ENCODE measurements at places on chromosomes 11 and 22.

- DNase-seq: no peak
Observed at GRCh38 chr22:28514321-28514821, 165.3 kb downstream of the TTC28 start.

- no peak for DNase-seq
Observed at GRCh38 chr11:18105086-18105801, 638 bp downstream of the SAAL1 start.

DNA sequence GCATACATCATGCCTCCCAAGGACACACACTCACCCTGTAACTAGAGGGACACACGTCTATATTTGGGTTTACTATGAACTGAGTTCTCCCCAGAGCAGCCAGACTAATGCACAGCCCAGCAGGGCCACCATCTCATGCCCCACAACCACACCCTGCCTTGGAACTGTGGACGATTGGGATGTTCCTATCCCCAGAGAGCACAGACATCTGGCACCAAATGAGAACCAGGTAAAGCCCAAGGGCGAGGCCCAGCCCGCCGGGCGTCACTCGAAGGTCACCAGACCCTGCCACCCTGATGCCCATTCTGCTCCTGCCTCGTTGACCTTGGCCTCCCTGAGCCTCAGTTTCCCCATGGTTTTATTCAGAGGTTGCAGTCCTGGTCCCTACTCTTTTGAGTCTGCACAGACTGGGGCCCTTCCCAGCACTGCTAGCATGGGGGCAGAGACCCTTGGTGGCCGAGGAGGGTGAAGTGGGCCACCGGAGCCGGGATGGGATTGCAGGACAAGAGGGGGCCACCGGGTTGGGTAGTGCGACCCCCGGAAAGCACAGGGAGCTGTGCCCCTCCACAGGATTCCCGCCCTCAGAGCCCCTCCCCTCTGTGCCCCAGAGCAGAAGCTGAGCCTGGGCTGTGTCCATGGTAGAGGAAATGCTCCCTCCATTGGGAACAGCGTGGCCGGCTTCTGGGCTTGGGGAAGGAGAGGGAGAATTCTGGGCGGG is 56.8 kb downstream of the IGLL5 start:
- no peak for DNase-seq

GRCh38 chr11:35260342-35260985 is 121.5 kb downstream of the CD44 start:
- no peak for DNase-seq

GRCh38 chr11:129787532-129788155 is 28.0 kb upstream of the TMEM45B start:
- no peak for DNase-seq

DNA sequence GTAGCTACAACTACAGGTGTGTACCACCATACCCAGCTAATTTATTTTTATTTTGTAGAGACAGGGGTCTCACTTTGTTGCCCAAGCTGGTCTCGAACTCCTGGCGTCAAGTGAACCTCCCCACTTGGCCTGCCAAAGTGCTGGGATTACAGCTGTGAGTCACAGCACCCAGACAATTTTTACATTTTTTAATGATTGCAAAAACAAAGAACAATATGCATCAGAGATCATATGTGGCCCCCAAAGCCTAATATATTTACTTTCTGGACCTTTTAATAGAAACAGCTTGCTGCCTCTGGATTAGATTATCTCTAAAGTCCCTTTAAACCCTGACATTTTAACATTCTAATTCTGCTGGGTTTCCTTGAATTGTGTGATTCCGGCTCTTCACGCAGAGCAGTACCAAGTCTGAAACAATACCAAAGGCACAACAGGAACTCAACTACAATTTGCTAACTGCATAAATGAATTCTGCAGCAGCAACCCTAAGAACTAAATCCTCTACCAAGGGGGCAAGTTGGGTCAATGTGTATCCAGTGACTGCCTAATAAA is 25.0 kb downstream of the RAB30 start:
- no peak for DNase-seq

DNA sequence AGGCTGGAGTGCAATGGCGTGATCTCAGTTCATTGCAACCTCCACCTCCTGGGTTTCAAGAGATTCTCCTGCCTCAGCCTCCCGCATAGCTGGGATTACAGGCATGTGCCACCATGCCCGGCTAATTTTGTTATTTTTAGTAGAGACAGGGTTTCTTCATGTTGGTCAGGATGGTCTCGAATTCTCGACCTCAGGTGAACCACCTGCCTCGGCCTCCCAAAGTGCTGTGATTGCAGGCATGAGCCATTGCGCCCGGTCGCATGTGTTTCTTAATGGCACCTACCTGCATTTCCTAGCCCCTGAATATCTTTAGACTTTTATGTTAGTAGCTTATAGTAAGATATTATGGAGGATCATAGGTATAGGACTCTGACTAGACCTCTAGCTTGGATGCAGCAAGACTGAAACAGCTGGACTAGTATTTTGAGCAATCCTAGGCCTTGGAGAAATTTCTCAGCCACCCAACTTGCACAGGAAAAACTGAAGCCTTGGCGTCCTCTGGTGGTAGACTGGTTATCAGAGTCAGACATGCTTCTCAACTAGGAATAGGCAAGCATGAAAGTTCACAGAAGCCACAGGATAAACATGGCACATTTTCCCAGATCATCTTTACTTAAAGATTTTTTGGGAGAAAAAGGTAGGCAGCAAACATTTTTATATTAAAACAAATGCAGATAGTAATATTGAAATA is 22.7 kb upstream of the C1QTNF4 start:
- peak; percentile 54 for DNase-seq

DNA sequence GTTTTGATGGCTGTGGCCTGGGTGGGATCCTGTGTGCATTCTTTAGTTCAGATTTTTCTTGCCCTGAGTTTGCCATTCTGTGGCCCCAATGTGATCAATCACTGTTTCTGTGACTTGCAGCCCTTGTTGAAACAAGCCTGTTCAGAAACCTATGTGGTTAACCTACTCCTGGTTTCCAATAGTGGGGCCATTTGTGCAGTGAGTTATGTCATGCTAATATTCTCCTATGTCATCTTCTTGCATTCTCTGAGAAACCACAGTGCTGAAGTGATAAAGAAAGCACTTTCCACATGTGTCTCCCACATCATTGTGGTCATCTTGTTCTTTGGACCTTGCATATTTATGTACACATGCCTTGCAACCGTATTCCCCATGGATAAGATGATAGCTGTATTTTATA is 620 bp downstream of the OR4C16 start:
- DNase-seq: no peak

- DNase-seq: no peak
Observed at GRCh38 chr11:59247531-59248227, 35.0 kb upstream of the MPEG1 start.

GRCh38 chr22:36985211-36985889 is 33.9 kb downstream of the TST start:
- no peak for DNase-seq

DNA sequence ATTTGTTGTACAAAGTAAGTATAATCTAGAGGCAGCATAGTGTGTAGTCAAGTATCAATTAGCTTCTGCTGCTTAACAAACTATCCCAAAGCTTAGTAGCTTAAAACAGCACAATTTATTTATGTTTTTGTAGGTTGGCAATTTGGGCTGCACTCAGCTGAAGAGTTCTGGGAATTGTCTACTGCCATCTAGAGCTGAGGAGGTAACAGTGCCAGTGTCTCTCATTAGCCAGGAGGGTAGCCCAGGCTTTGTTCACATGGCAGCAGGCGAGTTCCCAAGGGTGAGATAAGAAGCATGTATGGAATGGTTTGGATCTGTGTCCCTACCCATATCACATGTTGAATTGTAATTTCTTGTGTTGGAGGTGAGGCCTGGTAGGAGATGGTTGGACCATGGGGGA is 45.8 kb upstream of the SLN start:
- no peak for DNase-seq

GRCh38 chr11:64870893-64871466 is 7.4 kb downstream of the EHD1 start:
- no peak for DNase-seq

DNA sequence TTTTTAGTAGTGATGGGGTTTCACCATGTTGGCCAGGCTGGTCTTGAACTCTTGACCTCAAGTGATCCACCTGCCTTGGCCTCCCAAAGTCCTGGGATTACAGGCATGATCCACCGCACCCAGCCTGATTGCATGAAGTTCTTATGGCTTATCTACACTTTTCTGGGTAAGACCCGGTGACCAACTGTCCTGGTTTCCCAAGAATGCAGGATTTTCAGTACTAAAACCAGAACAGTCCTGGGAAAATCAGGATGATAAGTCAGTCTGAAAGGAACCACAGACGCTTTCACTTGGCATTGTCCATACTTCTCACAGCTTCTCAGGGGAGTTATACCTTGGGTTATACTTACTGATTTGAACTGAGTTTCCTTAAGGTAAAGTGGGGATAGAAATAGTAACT is 1.4 kb upstream of the BPIFC start:
- DNase-seq: peak; percentile 23

DNA sequence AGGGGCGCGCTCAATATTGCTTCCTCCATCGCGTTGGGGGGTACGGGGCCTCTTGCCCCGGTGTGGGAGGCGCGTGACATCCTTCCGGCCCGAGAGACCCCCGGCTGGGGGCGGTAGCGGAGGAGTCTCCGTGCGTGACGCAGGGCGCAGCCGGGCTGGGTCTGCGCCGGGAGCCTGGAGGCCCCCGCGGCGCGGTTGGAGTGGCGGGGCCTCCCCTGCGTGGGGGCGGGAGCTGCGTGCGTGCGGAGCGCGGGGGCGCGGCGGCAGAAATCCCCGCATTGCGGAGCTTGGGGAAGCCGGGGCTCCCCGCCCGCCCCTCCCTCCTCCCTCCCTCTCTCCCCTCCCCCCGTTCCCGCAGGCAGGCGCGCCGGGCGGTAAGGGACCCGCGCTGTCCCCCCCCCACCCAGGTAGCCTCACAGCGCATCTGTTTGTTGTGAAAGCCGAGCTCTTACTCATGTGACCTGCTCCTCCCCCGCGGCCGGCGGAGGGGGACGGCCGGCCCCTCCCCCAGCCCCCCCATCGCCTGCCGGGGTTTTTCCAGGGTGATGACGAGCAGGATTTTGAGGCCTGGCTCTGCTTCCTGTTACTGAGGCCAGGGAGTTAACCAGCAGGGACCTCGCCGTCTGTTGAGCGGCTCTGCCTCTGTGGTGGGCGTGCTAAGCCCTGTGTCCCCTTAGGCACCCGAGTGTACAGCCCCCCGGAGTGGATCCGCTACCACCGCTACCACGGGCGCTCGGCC is 1.6 kb downstream of the PIM3 start:
- peak; percentile 81 for DNase-seq

DNA sequence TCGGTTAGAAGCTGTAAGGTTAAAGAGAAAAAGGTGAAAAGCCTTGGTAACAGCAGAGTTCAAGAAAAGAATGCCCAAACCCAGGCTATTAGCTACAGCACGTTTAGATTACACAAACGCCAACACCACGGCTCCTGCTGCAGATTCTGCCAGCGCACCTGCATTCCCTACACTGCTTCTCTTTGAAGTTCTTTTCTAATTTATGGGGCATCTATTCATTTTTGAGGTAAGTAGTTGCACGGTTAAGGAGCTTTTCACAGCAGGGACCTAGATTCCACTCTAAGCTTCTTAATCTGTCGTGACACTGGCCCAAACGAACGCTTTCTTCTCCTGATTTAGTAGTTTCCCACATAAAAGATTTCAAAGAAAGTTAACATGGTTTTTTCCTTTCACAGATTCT is 38.0 kb upstream of the CHKA start:
- no peak for DNase-seq

DNA sequence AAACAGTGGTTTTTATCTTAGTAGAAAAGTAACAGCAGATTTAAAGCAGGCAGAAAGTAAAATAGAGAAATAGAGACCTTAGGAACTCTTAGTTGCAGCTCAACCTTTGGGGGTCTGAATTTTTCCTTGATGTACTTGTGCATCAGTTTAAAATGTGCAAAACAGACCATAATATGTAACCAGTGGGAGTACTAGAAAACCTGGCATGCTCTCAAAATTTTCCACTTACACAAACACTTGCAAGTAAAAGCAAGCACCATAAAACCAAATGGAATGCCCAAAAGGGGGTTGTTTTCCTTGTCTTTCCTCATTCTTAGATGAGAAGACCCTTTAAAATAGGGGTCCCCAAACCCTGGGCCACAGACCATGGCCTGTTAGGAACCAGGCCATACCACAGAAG is 12.9 kb upstream of the MRGPRE start:
- no peak for DNase-seq

DNA sequence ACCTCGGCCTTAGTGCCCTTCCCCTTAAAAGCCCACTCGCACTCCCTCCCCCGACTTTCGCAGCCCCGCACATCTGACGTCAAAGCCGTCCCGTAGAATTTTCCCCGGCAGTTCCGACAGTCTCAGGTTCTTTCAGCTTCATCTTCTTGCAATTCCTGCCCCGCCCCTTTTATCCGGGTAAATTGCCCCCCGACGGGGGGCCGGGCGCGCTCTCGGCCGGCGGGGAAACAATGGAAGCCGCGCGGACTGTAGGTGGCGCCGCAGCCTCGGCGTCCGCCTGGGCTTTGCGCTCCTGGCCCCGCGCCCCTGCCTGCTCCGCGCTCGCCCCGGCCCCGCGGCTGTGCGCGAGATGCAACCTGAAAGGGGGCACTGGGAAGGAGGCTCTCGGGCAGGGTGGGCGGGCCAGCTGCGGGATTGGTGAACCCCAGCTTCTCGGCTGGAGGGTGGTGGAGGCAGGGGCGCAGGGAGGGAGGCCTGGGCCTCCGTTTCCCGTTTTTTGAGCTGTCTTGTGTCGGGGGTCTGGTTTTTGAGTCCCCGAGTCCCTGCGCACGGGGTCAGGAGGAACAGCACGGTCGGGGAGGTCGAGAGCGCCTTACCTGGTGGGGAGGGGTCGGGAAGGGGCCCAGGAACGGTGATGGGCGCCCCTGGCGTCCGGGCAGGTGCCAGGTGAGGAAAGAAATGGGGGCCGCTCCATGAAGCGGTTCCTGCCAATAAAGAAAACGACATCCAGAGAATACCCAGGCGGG is 859 bp upstream of the FGF19 start:
- peak; percentile 95 for DNase-seq

- no peak for DNase-seq
Observed at GRCh38 chr11:48011102-48011797, 30.9 kb downstream of the PTPRJ start.

DNA sequence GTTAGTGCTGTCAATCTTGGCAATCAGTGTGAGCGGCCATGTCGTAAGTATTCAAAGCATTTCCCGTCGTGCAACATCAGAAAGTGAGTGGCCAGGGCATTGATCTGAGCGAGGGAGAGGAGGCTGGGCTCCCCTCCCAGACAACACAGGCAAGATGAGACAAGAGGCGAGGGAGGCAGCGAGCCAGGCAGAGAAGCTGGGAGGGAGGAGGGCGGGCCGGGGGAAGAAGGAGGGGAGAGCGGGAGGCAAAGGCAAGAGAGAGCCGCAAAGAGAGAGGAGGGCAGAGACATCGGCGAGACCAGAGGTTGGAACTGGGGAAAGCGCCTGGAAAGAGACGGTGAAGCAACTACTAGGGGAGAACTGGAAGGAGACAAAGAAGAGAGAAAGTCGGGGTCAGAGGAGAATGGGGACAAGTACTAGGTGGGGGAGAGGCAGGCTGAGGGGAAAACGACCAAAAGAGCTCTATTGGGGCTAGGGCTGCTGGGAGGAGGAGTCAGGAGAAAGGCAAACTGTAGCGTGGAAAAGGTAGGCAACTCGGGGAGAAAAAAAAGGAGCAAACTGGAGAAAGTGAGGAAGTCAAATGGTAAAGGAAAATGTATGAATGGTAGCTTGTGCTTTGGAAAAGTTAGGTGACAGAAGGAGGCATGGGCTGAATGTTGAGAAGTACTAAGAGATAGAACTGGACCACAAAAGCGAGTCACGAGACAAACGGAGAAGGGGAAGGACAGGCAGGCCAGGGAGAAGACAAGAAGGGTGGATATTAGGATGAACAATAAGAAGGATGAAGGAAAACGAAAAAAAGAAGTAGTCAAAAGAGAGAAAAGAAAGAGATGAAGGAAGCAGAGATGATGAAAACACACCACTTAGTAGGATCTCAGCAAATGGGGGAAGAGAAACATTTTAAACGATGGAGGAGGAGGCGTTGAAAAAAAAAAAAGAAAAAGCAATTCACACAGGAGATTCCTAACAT is 130.5 kb upstream of the C11orf58 start:
- peak; percentile 84 for DNase-seq

All from ELF-1 (cell line).